Psoas muscle (tissue), 8 donors: ENCODE measurements at places on chromosomes 2 and 18. TPM values are rescaled to one million over a fixed set of nuclear protein-coding genes. Genes with fewer than 3 reads are reported as not detected.

DNA sequence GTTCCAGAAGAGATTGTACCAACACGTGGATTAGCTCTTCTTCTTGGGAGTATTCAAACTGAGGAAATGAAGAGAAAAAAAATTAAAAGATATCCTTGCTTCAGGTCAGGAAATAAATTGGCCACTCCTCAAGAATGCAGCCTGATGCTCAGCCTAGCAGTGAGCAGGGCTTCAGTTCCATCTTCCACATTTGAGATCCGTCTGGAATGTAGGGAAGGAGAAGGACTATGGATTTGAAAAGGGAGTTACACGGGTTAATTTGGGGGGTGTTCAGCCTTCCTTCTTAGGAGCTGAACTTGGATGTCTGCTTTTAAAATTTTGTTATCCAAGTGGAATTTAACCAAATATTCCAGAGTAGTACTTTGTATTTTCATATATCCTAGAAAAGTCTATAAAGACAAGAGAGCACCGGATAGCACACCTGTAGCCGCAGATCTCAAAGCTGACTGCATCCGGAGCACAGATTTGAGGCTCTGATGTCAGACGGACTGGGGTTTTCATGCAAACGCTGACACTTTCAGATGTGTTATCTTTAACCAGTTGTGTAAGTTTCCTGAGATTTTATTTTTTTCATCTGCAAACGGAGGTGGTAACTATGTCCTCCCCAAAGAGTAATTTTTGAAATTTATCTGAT lies 99.3 kb downstream of the COPS8 start:
- H3K4me1 ChIP-seq, result no peaks in the 10 kb centered on the region
- H3K27me3 ChIP-seq, result no peaks in the 10 kb centered on the region
- no peaks in the 10 kb centered on the region for H3K36me3 ChIP-seq
- H3K4me3 ChIP-seq, result no peak overlapping the region

- no peak overlapping the region for H3K27ac ChIP-seq
- H3K27me3 ChIP-seq, result no peaks in the 10 kb centered on the region
- no peak overlapping the region for H3K4me3 ChIP-seq
- H3K36me3 ChIP-seq, result no peaks in the 10 kb centered on the region
- DNase-seq, result no peak
- H3K4me1 ChIP-seq, result no peaks in the 10 kb centered on the region
These were observed 614.9 kb downstream of the LRP1B start for GRCh38 chr2:141515931-141516330.

DNA sequence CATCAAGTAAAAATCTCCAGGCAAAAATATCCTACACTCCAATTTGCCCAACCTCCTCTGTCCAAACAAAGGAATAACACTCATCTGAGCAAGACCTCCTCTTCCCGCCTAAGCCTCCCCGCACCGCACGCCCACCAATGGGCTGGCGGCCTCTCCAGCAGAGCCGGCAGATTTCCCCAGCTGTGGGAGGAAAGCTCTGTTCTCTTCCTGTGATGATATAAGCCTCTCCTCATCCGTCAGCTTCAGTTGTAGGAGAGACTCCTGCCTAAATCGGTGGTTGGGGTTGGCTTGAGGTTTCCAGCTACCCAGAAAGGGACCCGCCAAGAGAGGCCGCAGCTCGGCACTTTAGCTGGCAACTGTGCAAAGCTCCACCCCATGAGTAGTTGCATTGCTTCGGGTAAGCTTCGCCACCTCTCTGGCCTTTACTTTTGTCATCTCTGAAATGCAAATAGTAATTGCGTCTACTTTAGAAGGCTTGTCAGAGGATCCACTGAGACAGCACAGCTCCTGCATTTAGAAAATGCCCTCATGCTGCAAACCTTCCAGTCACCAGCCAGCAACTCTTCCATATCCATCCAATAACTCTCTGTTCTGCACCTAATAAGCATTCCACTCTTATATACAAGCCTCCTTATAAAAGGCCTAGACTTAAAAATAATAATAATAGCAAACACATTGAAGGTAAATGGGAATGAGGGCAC lies 146.4 kb downstream of the MYT1L start:
- H3K27me3 ChIP-seq, result no peaks in the 10 kb centered on the region
- H3K4me1 ChIP-seq, result no peaks in the 10 kb centered on the region
- H3K4me3 ChIP-seq, result no peak overlapping the region

Gene RAB27B
- polyA plus RNA-seq, result 0.04 TPM

- peak within 1 kb of the TSS; percentile 82 for H3K4me3 ChIP-seq
- H3K36me3 ChIP-seq, result peaks cover 13% of the 10 kb centered on the region
- H3K4me1 ChIP-seq, result peaks cover 26% of the 10 kb centered on the region
- no peaks in the 10 kb centered on the region for H3K27me3 ChIP-seq
These were observed at the start of gene MCFD2 for GRCh38 chr2:46915281-46915810. Gene MCFD2, minus strand, starts transcription at chr2:46915806. Its CDS starts 6,635 bp downstream, at chr2:46909171.

Gene PRKAG3
- polyA plus RNA-seq, result 9.2 TPM

- no peaks in the 10 kb centered on the region for H3K36me3 ChIP-seq
- no peak for DNase-seq
These were observed 195.5 kb upstream of the ACVR2A start for GRCh38 chr2:147649286-147649685.

GRCh38 chr2:209726311-209726710 lies 45.3 kb upstream of the UNC80 start:
- no peak for DNase-seq
- H3K4me1 ChIP-seq, result no peaks in the 10 kb centered on the region
- H3K36me3 ChIP-seq, result no peaks in the 10 kb centered on the region
- no peaks in the 10 kb centered on the region for H3K27me3 ChIP-seq
- no peak overlapping the region for H3K4me3 ChIP-seq

DNA sequence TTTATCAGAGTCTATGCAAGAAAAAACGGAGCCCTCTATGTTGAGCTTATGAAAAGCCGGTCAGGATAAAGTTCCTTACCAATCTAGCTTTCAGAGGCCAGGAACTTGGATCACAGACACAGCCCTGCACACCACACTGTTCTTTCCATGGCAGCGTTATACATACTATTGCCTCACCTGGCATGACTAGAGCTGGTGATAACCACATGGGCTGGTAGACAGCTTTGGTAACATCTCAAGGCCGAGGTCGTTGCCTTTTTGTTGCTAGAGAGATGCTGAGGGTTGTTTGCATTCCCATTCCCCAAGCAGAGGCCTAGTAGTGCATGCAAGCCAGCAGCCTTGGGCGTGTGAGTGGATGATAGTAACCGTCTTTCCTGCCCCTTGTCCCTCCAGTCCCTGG lies 78.0 kb downstream of the ITGB1BP1 start:
- H3K4me3 ChIP-seq, result no peak overlapping the region
- H3K4me1 ChIP-seq, result no peaks in the 10 kb centered on the region
- no peak for DNase-seq
- H3K27ac ChIP-seq, result no peak overlapping the region
- no peaks in the 10 kb centered on the region for H3K27me3 ChIP-seq
- peaks cover 10% of the 10 kb centered on the region for H3K36me3 ChIP-seq

DNA sequence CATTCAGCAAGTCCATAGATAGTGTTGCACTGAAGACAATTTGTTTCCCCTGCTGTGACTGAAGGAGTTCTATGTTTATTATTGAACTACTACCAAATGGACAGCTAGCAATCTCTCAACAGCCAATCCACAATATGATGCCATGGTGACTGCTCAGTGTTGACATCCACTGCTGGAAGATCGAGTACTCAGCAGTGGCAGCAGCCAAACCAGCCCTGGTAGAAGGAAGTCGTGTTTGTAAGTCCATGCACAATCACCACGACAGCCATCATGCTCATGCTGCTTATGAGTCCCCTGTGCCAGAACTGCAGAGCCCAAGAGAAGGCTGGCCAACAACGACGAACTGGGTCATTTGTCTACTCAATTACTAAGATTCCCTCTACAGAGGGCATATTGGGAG lies 66.4 kb downstream of the OSR1 start:
- H3K27ac ChIP-seq, result no peak overlapping the region
- DNase-seq, result peak; percentile 15
- H3K36me3 ChIP-seq, result no peaks in the 10 kb centered on the region
- no peak overlapping the region for H3K4me3 ChIP-seq
- H3K4me1 ChIP-seq, result no peaks in the 10 kb centered on the region

GRCh38 chr2:63796366-63796765 lies 45.3 kb upstream of the UGP2 start:
- peaks cover 4% of the 10 kb centered on the region for H3K4me1 ChIP-seq
- H3K36me3 ChIP-seq, result no peaks in the 10 kb centered on the region
- DNase-seq, result no peak
- H3K27ac ChIP-seq, result no peak overlapping the region

Gene DAW1
- 0.03 TPM for polyA plus RNA-seq

Gene TMEM17
- 1.1 TPM for polyA plus RNA-seq

DNA sequence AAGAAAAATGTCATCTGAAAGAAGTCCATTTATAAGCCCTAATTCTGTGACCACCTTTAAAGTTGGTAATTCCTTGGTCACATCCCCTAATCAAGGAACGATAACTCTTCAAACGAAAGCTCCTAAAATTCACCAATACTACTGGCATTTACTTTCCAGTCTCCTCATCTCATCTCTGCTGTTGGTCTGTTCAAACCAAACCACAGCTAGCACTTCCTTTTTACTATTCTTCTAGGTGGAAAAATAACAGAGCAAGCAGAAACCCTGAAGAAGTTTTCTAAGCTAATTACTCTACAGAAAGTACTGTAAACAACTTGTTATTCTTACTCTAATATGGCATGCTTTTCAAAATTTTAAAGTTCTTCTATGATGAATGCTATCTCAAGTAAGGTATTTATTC lies 21.6 kb downstream of the TIA1 start:
- H3K4me1 ChIP-seq, result no peaks in the 10 kb centered on the region
- H3K27ac ChIP-seq, result no peak overlapping the region
- H3K4me3 ChIP-seq, result no peak overlapping the region
- H3K27me3 ChIP-seq, result no peaks in the 10 kb centered on the region

DNA sequence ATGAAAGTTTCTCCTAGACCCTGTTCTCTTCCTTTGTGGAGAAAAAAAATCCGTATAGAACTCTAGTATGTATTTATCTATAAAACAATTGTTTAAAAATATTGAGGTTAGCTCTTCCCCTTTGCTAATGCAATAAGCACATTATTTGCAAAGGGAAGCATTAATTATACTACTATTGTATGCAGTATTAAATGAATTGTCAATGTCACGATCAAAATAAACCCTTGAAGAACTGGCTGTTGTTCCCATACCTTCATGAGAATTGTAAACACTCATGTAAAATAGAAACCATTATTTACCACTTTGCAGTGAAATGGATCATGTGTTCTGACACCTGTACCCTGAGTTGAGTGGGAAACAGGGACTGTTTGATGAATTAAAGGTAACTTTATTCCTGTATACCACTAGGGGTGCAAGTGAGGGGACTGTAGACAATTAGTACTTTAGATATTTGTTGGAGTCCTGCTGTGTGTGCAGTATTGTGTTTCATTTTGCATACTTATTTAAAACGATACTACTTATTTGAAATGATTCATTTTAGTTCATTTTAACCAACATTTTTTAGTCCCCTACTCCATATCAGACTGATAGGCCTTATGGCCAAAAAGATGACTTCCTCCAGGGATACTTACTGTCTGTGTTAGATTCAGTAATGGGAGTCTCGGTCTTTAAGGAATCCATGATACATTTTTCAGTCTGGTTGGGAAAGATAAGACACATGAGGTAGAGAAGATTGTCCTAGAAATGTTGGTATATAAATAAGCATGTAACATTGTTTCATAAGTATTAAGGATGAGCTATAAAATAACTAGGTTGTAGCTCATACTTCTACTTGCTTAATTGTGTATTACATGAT lies 7.9 kb downstream of the PKP4 start:
- no peak overlapping the region for H3K4me3 ChIP-seq
- no peak for DNase-seq
- H3K4me1 ChIP-seq, result peaks cover 16% of the 10 kb centered on the region
- no peaks in the 10 kb centered on the region for H3K27me3 ChIP-seq

GRCh38 chr2:120586507-120587278 lies 149.0 kb upstream of the GLI2 start:
- no peak overlapping the region for H3K4me3 ChIP-seq
- H3K27me3 ChIP-seq, result peaks cover 24% of the 10 kb centered on the region
- H3K4me1 ChIP-seq, result no peaks in the 10 kb centered on the region
- peak; percentile 41 for DNase-seq
- H3K27ac ChIP-seq, result no peak overlapping the region
- no peaks in the 10 kb centered on the region for H3K36me3 ChIP-seq

GRCh38 chr2:124609667-124610066 lies 584.6 kb downstream of the CNTNAP5 start:
- H3K4me3 ChIP-seq, result no peak overlapping the region
- H3K4me1 ChIP-seq, result no peaks in the 10 kb centered on the region
- no peaks in the 10 kb centered on the region for H3K27me3 ChIP-seq
- H3K36me3 ChIP-seq, result no peaks in the 10 kb centered on the region
- no peak for DNase-seq
- no peak overlapping the region for H3K27ac ChIP-seq

Gene EGR4
- polyA plus RNA-seq, result not detected

Gene DNAJC5G
- polyA plus RNA-seq, result not detected

DNA sequence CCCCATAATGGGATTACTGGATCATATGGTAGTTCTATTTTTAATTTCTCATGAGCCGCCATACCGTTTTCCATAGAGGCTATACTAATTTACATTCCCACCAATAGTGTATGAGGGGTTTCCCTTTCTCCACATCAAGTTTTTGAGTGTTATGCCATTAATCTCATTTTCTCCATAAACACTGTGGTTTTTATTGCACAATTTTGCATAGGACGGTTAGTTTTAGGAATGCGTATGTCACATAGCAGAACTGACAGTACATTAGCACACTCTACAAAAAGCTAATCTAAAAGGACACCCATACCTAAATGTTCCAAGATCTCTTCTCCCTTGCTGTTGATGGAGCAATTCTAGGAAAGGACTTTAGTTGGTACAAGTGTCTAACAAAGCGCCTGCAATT lies 32.5 kb downstream of the DARS1 start:
- peaks cover 10% of the 10 kb centered on the region for H3K4me1 ChIP-seq
- no peak overlapping the region for H3K4me3 ChIP-seq
- no peak overlapping the region for H3K27ac ChIP-seq
- DNase-seq, result no peak

Gene GPR45
- 0.03 TPM for polyA plus RNA-seq

DNA sequence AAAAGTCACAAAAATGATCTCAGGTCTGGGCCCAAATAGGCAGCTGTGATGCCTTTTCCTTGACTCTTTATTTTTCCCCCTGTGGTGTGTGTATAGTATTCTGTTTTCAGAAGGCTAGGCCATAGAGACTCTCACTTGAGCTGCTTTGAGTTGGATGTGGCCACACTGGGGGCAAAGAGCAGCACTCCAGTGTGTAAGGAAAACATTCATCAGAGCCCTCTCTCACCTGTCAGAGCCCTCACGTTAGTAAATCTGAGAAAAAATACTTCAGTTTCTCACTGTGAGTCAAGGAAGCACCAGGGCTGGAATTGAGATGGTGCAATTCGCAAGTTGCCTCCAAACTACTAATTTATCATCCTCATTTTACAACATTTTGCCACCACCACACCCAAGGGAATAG lies 136.1 kb downstream of the ST6GAL2 start:
- H3K4me3 ChIP-seq, result no peak overlapping the region
- no peaks in the 10 kb centered on the region for H3K4me1 ChIP-seq
- H3K27ac ChIP-seq, result no peak overlapping the region
- H3K36me3 ChIP-seq, result no peaks in the 10 kb centered on the region

GRCh38 chr2:152175368-152176112 lies at the start of gene STAM2:
Gene STAM2, minus strand, starts transcription at chr2:152175763. Its CDS starts 121 bp downstream, at chr2:152175642.
- DNase-seq, result peak; percentile 97
- H3K27ac ChIP-seq, result peak within 1 kb of the TSS; percentile 94
- peaks cover 30% of the 10 kb centered on the region for H3K4me1 ChIP-seq
- no peaks in the 10 kb centered on the region for H3K36me3 ChIP-seq
- H3K27me3 ChIP-seq, result no peaks in the 10 kb centered on the region

- DNase-seq, result no peak
- no peak overlapping the region for H3K27ac ChIP-seq
- peaks cover 4% of the 10 kb centered on the region for H3K27me3 ChIP-seq
- H3K4me3 ChIP-seq, result no peak overlapping the region
- H3K36me3 ChIP-seq, result no peaks in the 10 kb centered on the region
These were observed 153.8 kb downstream of the AFF3 start for GRCh38 chr2:99988599-99988998.
